Stimulated activated CD8-positive, alpha-beta memory T cell treated with anti-CD3 and anti-CD28 coated beads, Interleukin-7, amount 100 ng/mL, for 24 hours (primary cell): ENCODE measurements at places on chromosomes 12 and 14.

DNA sequence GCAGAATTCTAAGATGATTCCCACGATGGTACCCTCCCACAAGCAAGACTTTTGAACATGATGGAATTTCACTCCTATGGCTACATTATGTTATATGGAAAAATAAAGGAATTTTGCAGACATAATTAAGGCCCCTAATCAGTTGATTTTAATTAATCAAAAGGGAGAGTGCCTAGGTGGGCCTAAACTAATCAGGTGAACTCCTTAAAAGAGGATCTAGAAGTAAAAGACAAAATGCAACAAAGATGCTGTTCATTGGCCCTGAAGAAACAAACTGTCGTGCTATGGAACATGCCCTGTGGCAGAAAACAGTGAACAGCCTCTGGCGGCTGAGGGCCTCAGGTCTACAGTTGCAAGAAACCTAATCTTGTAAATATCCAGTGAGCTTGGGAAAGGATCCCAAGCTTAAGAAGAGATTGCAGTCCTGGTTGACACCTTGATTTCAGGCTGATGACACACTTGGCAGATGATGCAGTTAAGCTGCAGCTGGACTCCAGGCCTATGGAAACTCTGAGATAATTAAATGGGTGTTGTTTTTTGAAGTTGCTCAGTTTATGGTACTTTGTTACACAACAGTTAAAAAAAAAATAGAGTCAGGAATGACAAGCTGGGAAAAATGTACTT lies 13.8 kb downstream of the TMCC3 start:
- no peak for DNase-seq

DNA sequence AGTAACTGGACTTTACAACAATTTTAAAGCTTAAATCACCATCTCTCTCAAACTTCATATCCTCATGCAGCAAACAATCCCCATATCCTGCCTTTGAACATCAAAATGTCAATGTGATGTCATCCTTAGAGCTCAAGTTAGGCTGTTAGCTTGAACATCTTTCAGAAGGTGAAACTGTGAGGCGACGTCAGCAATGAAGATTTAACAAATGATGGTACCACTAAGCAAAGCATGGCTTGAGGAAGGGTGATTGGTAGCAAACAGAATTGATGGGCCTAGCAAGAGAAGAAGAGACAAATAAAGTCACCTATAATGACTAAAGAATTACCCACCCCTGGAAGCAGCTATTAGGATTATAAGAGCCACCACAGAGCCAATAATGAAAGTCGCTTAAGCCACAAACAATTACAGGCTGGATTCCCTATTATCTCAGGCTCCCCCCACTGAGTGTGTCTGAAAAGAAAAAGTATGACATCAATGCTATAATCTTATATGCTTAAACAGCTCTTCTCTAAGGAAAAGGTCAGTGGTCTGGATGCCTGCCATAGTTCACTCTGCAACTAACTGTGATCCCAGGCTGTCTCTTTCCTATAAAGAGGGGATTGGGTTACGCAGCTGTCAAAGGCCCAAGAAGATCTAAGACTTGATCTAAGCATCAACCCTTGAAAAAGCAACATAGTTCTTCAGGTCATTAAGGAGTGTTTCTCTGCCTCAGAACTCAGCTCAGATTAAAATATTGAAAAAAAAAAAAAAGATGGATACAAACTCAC lies 18.1 kb downstream of the EGLN3 start:
- DNase-seq = no peak

DNA sequence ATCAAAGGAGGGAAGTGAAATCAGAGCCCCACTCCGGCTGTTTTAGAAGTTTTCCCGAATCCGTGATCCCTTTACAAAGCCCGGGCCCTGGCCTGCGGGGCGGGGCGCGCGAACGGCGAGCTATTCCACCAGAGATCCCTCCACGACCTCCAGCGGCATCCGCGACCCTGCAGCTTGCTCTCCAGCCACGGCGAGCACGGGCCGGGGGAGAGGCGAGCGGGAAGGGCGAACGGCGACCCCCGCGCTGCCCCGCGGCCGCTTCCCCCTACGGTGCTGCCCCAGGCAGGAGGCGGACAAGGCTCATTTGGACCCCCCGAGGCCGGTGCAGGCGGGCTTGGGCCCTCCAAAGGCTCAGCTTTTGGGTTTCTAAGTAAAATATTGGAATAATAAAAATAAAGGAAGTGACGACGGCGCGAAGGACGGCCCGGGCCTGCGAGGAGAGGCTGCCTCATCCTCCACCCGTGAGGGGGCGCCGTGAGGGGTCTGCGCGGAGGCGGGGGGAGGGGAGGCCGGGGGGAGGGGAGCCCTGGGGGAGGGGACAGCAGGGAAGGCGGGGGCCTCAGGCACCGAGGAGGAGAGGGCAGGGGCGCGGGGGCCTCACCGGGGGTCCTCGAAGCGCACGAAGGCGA lies 613 bp downstream of the SRSF9 start:
- DNase-seq = peak; percentile 26

DNA sequence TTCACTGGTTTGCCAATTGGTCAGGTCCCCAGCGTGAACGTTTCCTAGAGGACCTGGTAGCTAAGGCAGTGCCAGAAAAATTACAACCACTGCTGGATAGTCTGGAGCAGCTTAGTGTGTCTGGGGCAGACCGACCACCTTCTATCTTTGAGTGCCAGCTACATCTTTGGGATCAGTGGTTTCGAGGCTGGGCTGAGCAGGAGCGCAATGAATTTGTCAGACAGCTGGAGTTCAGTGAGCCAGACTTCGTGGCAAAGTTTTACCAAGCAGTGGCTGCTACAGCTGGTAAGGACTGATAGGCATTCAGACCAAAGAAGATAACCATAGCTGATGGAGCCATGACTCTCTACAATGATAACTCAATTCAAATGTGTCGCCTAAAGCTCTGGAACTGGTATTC lies 2.5 kb downstream of the C14orf119 start:
- no peak for DNase-seq

DNA sequence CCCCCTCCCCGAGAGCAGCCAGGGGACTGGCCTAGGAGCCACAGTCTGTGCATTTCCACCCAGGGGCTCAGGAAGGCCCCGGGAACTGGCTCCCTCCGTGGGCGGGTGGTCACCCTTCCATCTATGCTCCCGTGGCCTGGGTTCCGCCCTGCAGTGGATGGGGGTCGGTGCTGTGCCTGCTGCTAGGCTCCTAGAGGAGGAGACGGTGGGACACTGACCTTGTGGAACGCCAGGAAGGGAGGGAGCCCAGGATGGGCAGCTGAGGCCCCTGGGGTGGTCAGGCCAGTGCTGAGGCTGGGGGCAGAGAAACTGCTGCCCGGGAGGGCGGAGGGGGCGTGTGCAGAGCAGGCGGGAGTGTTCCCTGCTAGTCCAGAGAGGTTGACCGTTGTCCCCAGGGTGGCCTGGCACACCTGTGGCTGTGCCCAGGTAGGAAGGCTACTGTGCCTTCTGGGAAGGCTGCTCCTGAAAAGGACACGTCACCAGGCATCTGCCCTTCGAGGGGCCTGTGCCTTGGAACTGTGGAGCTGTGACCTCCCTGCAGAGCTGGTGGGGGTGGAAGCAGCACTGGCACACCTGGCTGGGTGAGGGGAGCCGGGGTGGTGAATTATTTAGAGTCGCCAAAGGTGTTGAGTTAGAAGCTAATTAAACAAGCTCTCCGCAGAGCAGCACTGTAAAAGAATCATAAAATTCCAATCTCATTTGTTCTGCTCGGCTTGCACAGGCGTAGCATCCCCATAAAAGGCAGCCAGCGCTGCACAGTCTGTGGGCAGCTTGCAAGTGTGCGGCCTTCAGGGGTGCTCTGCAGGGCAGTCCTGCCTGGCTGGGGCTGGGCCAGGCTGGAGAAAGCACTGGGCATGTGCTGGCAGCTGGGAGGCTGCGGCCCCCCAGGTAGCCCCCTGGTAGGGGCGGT lies 145.1 kb downstream of the KIF26A start:
- DNase-seq = no peak

DNA sequence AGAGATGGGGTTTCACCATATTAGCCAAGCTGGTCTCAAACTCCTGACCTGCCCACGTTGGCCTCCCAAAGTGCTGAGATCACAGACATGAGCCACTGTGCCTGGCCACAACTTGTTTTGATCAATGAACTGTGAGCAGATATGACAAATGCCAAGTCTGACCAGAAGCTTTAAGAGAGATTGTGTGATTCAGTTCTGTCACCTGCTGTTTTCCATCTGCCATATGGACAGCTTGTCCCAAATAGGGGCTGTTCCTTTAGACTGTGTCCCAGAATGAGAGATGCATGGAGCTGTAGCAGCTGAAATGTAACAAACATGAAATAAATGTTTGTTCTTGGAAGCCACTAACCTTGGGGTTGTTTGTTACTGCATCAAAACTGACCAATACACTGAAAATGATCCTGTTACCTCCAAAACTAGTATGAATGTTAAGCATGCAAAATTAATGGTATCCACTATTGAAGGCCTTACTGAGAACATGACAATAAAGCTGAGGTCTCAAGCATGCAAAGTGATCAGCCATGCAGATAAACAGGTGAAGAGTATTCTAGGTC lies 65.9 kb upstream of the MED13L start:
- DNase-seq = no peak

GRCh38 chr12:11695321-11695720 lies 45.8 kb downstream of the ETV6 start:
- no peak for DNase-seq

DNA sequence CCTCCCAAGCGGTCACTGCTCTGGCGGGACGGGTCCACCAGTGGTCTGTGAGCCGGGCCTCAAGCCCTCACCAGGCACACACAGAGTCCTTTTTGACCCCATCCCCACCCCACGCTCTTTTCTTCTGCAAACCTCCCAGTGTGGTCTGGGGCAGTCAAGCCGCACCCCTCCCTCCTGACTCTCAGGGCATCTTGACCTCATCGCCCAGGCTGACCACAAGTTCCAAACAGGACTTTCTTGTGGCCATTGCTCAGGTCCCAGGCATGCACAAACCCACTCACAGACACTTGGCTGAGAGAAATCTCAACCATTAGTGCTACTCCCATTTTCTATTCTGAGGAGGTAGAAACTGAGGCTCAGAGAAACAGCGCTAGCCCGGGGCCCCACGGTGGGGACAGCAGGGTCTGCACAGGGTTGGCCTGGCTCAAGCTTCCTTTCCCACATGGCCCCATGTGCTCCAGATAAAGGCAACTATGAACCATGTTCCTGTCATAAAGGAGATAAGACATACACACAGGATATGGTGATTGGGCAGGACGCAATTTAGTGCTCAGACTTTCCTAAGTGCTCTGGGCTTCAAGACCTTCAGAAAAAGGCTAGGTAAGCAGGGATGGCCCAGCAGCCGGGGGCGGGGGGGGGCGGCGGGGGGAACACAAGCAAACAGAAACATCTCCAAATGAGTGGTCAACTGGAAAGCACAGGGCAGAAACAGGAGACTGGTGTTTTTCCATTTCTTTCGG lies 69.6 kb downstream of the ITPK1 start:
- no peak for DNase-seq

DNA sequence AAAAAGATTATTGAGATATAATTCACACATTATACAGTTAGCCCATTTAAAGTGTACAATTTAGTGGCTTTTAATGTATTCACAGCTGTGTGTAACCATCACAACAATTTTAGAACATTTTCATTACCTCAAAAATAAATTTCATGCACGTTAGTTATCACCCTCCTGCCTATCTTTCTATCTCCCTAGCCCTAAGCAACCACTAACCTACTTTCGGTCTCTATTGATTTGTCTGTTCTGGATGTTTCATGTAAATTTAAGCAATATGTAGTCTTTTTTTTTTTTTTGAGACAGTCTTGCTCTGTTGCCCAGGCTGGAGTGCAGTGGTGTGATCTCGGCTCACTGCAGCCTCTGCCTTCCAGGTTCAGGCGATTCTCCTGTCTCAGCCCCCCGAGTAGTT lies 439.4 kb downstream of the PCNX1 start:
- DNase-seq = no peak

DNA sequence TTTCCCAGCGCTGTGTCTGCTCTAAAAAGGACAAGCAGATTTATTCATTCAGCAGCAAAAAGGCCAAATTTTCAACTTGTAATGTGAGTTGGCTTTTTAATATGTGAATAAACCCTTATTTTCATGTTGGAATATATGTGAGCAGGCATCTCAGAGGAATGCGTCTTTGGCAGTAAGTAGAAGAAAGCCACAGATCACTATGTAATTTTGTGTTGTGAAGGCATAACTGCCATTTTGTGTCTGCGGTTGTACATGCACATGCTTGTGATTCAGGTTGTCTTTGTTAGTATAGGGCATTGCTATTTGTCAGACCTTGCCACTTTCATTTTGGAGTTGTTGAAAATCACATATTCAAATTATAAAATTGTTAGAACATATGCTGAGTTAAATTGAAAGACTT lies 398.8 kb upstream of the RGS6 start:
- no peak for DNase-seq

- no peak for DNase-seq
Observed at GRCh38 chr12:100859063-100859627, 64.6 kb downstream of the ANO4 start.

GRCh38 chr12:88450136-88450535 lies 130.1 kb downstream of the KITLG start:
- no peak for DNase-seq

GRCh38 chr14:21795456-21795855 lies 121.8 kb upstream of the OR4E1 start:
- no peak for DNase-seq

- no peak for DNase-seq
Observed at GRCh38 chr12:67320614-67321295, 51.6 kb downstream of the CAND1 start.

DNA sequence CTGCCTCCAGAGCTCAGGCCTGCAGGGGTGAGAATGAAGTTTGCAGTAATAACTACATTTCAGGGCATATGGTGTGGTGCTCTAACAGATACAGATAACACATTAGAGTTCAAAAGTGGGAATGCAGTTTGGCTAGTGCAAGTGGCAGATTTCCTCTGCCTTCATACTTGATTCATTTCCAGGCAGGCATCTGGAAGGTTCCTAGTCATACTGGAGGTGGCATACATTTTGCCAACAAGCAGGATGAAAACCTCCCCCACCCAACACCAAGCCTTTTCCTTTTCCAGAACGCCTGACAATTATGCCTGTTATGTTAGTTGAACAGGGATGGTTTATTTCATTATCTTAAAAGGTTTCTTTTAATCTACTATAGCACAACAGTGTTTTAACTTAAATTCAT lies 24.3 kb downstream of the VTI1B start:
- no peak for DNase-seq

- DNase-seq = no peak
Observed at GRCh38 chr12:19284658-19285057, 154.6 kb upstream of the AEBP2 start.

DNA sequence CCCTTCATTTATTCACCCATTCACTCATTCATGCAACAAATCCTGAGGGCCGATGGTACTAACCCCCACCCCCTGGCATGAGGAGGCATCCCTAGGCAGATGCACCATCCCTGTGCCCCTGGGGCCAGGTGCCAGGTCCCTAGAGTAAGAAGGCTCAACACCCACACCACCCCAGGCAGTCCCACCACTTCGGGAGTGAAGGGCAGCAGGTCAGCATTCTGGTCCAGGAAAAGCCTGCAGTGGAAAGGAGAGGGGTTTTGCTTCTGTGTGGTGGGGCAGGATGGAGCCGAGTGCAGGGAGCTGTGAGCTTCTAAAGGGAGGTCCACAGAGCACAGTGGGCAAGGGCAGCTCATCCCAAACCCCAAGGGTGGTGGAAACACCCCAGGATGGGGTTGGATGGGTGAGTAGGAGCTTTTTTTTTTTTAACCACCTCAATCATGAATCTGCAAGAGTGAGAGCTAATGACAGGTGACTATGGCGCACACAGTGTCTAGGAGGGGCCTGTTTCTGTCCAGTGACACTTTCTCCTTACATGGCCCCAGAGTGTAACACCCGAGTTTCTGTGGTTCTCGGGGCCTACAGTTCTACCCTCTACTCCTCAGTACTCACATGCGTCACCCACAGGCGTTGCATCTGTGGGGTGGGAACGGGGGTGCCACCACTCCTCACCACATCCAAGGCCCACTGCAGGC lies 414.3 kb downstream of the TMEM121 start:
- no peak for DNase-seq

- no peak for DNase-seq
Observed at GRCh38 chr12:66270613-66271012, 31.7 kb upstream of the HELB start.
